ENCODE measurements at places on chromosomes 12 and 14.

GRCh38 chr12:21992823-21993222, 51.6 kb upstream of the ABCC9 start:
- no peak for DNase-seq

- no peak for DNase-seq
Observed at GRCh38 chr12:124169577-124170284, 125.2 kb upstream of the RFLNA start.

GRCh38 chr14:32254952-32255679, 52.0 kb upstream of the RNU6-8 start:
- no peak for DNase-seq

DNA sequence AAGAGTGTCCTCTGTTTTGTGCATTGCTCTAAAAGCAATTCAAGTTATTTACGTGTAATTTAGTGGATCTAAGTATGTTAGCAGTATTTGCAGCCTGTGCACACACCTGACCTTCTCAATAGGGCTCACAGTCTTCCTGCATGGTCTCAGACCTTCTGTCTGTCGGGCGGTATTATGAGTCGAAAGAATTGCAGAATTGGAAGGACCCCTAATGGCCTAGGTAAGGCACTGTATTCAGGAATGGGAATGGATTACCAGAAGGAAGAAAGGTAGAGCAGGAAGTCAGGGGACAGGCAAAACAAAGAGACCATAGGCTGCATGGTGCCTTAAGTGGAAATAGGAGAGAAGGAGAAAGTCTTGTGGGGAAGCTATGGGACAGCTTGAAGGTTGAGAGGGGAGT, 341.6 kb downstream of the VRK1 start:
- DNase-seq: no peak

GRCh38 chr12:47359310-47360092, 279.7 kb upstream of the AMIGO2 start:
- no peak for DNase-seq

GRCh38 chr12:70880744-70881143, 39.8 kb downstream of the PTPRR start:
- no peak for DNase-seq

- DNase-seq: no peak
Observed at GRCh38 chr14:97924922-97925613, 1127.9 kb downstream of the VRK1 start.

GRCh38 chr12:6430124-6430989, 14.4 kb upstream of the CD27 start:
- DNase-seq: no peak

DNA sequence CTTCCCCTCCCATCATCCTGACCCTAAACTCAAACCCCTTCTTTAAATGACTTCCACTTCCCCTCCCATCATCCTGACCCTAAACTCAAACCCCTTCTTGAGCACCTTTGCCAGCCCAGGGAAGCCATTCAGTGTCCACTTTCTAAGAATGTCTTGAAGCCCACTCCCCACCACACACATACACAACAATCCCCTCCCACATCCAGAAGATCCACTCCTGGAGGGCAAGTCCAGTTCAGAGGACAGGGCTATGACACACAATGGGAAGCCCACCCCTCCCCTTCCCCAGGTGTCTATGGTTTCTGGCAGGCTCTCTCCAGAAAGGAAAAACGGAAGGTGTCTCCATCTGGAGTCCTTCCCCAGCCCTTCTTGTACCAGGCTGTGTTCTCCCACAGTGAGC, 117.1 kb downstream of the KCNA5 start:
- no peak for DNase-seq

- no peak for DNase-seq
Observed at GRCh38 chr14:23694949-23695663, 58.9 kb downstream of the DHRS2 start.

GRCh38 chr14:28778138-28779117, 11.8 kb downstream of the FOXG1 start:
- no peak for DNase-seq

GRCh38 chr12:108511633-108512540, 3.2 kb upstream of the FICD start:
- no peak for DNase-seq

DNA sequence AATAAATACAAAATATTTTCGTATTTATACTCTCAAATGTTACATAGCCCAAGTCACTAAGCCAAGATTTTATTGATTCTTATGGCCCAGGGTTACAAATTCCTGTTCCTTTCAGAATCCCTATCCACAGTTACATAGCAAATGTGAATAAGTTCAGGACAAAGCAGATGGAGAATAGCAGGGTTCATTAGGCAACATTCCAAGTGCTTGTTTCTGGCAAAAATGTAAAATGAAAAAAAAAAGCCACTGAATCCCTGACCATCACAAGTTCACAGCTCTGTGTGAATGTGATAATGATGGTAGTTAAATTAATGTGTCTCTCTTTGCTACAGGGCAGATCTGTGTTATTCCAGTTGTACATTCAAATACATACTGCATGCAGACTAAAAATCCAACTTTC, 74.6 kb downstream of the KCNC2 start:
- no peak for DNase-seq

- no peak for DNase-seq
Observed at GRCh38 chr14:77284066-77284465, 13.1 kb upstream of the NGB start.

- no peak for DNase-seq
Observed at GRCh38 chr14:58280954-58281787, 17.2 kb upstream of the ARID4A start.

GRCh38 chr12:93571925-93572711, at the start of gene SOCS2:
SOCS2 (plus strand) TSS chr12:93572675; CDS start chr12:93572898, 223 bp downstream.
- no peak for DNase-seq

DNA sequence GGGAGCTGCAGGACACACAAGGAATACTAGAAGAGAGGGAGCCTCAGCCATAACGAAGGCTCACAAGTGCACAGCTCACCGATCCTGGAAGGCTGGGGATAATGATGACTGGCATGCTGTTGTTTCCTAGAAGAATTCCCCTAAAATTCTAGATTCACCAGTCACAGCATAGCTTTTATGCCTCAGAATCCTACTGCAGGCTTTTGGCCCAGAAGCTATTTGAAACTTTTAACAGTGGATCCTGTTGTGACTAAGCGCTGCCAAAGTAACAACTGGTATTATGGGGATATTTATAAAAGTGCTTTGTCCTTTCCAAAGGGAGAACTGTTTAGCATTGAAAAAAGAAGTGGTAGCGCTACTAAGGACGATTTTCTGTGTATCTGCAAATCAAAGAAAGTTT, 214.1 kb upstream of the PELI2 start:
- no peak for DNase-seq

DNA sequence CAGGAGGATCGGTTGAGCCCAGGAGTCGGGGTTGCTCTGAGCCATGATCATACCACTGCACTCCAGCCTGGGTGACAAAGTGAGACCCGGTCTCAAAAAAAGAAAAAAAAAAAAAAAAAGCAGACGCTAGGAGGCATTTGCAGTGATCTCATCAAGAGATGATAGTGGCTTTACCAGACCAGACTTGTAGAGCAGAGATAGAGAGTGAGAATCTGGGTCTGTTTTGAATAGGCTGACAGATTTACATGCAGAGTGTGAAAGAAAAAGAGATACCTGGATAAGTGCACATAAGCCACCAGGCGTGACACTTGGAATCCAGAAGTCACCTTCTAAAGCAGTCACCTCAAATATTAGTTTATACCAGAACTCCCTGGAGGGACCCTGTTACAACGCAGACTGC, 21.1 kb upstream of the FLRT2 start:
- no peak for DNase-seq

Data from cortex of kidney (tissue), 1 donor.